ENCODE measurements at places on chromosomes 3 and 15. TPM values are rescaled to one million over a fixed set of nuclear protein-coding genes. Genes with fewer than 3 reads are reported as not detected.

PDZRN3 gene
- total RNA-seq: not detected

MAP2K5 gene
- total RNA-seq: 22.2 TPM

IL17RB gene
- 16.0 TPM for total RNA-seq

ZNF860 gene
- 7.5 TPM for total RNA-seq

IL16 gene
- not detected for total RNA-seq

QARS1 gene
- 248 TPM for total RNA-seq

LDHAL6B gene
- total RNA-seq: not detected

PLA2G4E gene
- total RNA-seq: 0.09 TPM

TRIM42 gene
- total RNA-seq: not detected

WDR93 gene
- total RNA-seq: not detected

CKMT1A gene
- total RNA-seq: 1.2 TPM

HTR3E gene
- not detected for total RNA-seq

MORC1 gene
- not detected for total RNA-seq

C2CD4A gene
- 17.6 TPM for total RNA-seq

CHDH gene
- total RNA-seq: 24.9 TPM

STXBP5L gene
- not detected for total RNA-seq

CGNL1 gene
- total RNA-seq: 1.8 TPM

MCF2L2 gene
- total RNA-seq: 0.35 TPM

HCLS1 gene
- 2.5 TPM for total RNA-seq

GPR15 gene
- not detected for total RNA-seq

ZBTB47 gene
- total RNA-seq: 6.0 TPM

SCAP gene
- 67.6 TPM for total RNA-seq

SAMD7 gene
- total RNA-seq: not detected

CYP19A1 gene
- total RNA-seq: not detected

NXPE3 gene
- total RNA-seq: 3.1 TPM

SNX22 gene
- 1.3 TPM for total RNA-seq

GP5 gene
- total RNA-seq: 0.21 TPM

UROC1 gene
- total RNA-seq: not detected

MGA gene
- 29.4 TPM for total RNA-seq

ALPK3 gene
- 4.6 TPM for total RNA-seq

All from Calu3 (cell line).